ENCODE measurements at places on chromosomes 6 and 20.
A peak's percentile ranks its signal among the peaks of the same experiment; 100 is the strongest.

DNA sequence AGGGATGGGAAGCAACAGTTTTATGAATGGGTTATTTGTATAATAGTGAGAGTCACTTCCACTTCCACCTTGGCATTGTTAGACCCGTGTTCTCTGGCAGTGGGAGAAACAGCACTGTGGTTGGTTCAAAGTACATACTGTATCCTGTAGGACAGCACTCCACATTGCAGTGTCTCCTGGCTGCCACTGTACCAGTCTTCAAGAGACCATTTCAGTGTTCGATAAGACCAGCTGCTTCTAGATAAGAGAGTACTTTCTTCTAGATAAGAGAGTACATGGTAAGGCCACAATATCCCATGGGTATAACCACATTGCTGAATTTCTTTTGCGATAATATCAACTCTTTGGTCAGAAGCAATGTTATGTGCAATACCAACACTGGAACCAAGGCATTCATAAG, 28.8 kb downstream of the FITM2 start:
- no peak for DNase-seq

DNA sequence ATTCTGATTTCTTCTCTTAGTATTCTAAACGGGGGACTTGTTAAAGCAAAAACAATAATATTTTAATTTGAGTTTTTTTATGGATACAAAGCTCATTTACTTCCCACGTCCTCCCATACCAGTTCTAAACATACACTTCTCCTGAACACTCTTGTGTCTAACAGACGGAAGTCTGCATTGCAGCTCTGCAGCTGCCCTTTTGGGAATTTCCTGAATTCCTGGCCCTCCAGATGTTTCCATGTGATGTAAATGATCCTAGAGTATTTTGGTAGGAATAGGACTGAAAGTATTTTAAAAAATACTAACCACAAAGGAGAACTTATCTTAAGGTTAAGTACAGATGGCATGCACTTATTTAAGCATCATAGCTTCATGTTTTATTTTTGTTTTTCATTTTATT, 886.7 kb downstream of the TBC1D32 start:
- DNase-seq, result no peak

- no peak for DNase-seq
These were observed 35.0 kb downstream of the RNF144B start for GRCh38 chr6:18422136-18422535.

DNA sequence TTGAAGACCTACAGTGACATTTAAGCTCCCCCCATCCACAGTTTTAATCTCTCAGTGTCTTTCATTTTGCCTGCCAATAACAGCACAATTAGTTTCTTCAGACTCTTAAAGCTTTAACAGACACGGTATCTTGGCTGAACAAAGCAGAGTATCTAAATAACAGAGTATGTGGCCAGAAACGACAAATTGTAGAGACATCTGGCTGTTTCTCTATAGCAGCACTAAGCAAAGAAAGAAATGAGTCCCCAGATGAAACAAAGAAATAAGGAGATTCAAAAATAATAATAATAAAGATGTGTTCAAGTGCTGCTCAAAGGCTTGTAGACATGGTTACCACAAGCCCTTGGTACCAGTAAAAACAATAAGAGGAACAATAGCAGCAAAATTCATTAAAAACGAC, 97.8 kb upstream of the HDAC2 start:
- DNase-seq, result no peak

DNA sequence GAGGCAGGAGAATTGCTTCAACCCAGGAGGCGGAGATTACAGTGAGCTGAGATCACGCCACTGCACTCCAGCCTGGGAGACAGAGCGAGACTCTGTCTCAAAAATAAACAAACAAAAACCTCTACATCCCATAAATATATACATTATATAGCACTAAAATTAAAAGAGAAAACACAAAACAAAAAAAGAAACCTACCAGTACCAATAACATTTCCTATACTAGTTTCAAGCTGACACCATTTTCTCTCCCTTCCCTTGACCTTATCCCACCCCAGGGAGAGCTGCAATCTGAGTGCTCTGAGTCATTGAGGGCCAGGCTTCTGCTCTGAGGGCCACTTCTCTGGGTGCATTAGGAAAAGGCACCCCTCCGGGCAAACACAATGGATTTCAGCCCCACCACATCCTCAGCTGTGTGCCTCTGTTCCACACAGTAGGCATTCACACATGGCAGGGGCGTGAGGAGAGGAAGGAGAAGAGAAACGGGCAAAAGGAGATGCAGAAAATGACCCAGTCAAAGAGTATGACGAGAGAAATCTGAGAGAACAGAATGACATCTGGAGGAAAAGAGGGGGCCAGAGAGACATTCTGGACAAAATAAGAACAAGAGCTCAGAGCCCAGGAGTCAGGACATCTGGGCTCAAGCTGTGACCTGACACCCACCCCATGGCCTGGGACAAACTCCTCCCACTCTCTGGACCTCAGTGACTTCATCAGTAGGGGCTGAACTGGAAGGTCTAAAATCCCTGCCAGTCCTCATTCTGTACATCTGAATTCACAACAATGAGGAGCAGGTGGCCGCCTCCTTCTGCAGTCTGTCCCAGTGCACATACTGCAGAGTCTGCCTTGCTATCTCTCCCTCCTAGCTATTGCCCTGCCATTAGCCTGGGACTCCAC, 18.2 kb downstream of the TRIM26 start:
- no peak for DNase-seq

DNA sequence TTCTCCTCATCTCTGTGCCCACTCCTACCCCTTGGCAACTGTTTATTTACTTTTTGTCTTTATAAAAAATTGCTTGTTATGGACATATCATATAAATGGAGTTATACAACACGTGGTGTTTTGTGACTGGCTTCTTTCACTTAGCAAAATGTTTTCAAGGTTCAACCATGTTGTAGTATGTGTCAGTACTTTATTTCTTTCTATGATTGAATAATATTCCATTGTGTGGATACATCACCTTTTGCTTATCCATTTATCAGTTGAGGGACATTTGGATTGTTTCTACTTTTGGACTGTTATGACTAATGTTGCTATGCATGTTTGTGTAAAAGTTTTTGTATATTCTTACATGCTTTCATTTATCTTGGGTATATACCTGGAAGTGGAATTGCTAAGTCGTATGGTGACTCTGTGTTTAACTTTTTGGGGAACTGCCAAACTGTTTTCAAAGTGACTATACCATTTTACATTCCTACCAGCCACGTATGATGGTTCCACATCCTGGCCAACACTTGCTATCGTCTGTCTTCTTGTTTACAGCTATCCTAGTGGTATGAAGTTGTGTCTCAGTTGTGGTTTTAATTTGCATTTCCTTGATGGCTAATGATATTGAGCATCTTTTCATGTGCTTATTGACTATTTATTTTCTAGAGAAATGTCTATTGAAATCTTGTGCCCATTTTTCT, 84.4 kb downstream of the SLX4IP start:
- peak; percentile 19 for DNase-seq

GRCh38 chr6:74087899-74088298, 391.9 kb downstream of the CD109 start:
- no peak for DNase-seq

- no peak for DNase-seq
These were observed 15.5 kb downstream of the FAM83B start for GRCh38 chr6:54861905-54862616.
